Activated CD4-positive, alpha-beta memory T cell treated with anti-CD3 and anti-CD28 coated beads, Interleukin-2, amount 10 ng/mL, durations not matched to agents 7 days and 5 days (primary cell): ENCODE measurements at places on chromosomes 7 and 10. TPM values are rescaled to one million over a fixed set of nuclear protein-coding genes. Genes with fewer than 3 reads are reported as not detected.

DNA sequence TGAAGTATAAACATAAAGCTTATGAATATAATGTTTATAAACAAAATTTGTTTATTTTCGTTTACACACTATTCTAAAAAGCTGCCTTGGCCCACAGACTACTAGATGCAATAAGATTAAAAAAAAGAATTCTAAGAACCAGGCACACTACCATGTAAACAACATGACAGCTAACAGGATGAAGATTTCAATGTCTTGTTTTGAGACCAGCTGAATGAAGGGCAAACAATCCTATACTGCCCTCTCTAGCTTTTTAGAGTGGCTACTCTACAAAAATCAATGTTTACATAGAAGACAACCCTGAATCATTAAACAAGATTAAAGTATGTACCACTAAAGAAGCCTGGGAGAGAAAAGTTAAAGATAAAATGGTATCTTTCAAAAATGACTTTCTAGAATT lies 38.6 kb downstream of the SLC25A40 start:
- DNase-seq = no peak

- no peak for DNase-seq
Observed at GRCh38 chr7:128892521-128893250, 17.8 kb downstream of the KCP start.

DNA sequence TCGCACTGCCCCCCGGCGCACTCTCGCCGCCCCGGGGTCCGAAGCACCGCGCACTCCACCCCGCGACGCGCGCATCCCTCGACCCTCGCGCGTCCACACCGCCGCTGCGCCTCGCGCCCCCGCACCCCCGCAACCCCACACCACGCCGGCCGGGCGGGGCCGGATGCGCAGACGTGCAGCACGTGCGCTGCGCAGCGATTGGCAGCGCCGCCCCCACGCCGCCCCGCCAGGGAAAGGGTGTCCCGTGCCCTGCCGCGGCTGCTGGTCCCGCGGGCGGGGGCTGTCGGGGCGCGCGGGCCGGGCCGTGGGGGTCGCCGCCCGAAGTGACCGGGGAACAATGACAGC lies 53.7 kb upstream of the KDM7A start:
- peak; percentile 81 for DNase-seq

DNA sequence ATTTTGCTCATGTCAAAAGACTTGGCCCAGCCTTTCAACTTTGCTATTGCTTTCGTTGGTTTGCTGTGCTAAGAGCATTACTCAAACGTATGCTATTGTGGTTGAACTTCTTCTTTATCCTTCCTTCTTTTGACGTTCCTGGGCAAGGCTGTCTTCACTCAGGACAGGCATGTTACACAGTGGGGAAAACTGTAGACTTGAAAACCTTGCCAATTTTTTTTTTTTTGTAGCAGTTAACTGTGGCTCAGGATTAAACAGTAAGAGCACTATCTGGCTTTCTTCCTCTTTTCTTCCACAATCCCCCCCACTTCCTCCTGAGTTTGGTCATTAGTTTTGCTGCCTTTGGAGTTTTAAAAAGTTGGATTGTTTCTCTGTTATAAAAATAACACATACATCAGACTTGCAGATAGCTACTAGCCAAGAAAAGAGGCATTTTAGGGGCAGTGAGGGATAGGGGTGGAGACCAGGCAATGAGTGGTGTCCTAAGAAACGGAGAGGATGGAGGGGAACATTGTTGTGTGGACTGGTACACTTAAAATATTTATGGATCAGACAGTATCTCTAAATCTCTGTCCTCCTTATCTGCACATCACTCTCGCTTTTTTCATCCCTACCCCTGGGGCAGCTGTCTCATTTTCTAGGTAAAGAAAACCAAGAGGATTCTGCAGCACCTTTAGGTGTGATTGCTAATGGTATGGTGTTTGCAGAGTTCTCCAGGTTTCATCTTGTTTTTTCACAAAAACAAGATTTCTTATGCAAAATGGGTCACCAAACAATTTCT lies 181.7 kb downstream of the LRMDA start:
- no peak for DNase-seq

DNA sequence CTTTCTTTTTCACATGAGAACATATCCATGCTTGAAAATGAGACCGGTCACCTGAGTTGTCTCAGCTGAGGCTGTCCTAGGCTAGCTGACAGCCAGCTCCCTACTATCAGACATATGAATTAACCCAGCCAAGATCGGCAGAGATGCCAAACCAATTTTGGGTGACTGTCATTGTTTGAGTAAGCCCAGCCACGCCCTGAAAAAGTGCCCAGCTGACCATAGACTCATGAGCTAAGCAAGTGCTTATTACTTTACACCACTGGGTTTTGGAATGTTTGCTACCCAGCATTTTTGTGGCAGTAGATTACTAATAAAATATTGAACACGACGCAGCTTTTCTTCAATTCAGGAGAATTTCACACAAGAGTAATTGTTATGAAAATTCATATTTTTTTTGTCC lies 265.2 kb upstream of the LYZL1 start:
- DNase-seq = no peak

- peak; percentile 16 for DNase-seq
Observed at GRCh38 chr7:87564296-87564963, 36.3 kb downstream of the ABCB1 start.

DNA sequence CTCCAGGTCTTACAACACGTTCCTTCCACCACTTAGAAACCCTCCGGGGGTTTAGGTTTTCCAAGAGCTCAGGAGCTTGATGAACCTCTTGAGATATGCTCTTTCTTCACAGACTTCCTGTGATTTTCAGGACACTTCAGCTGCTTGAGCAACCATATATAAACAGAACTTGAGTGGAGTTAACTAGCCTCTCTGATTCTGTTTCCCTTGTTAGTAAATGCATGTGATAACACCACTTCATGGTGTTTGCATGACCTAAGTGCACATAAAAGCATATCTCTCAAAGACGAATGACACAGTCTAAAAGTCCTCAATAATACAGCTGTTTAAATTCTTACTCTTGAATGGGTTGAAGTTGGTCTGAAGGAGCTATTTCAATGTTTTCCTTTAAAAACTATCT lies 9.9 kb downstream of the PRR15 start:
- no peak for DNase-seq

- no peak for DNase-seq
Observed at GRCh38 chr10:18501629-18502028, 149.8 kb downstream of the NSUN6 start.

DNA sequence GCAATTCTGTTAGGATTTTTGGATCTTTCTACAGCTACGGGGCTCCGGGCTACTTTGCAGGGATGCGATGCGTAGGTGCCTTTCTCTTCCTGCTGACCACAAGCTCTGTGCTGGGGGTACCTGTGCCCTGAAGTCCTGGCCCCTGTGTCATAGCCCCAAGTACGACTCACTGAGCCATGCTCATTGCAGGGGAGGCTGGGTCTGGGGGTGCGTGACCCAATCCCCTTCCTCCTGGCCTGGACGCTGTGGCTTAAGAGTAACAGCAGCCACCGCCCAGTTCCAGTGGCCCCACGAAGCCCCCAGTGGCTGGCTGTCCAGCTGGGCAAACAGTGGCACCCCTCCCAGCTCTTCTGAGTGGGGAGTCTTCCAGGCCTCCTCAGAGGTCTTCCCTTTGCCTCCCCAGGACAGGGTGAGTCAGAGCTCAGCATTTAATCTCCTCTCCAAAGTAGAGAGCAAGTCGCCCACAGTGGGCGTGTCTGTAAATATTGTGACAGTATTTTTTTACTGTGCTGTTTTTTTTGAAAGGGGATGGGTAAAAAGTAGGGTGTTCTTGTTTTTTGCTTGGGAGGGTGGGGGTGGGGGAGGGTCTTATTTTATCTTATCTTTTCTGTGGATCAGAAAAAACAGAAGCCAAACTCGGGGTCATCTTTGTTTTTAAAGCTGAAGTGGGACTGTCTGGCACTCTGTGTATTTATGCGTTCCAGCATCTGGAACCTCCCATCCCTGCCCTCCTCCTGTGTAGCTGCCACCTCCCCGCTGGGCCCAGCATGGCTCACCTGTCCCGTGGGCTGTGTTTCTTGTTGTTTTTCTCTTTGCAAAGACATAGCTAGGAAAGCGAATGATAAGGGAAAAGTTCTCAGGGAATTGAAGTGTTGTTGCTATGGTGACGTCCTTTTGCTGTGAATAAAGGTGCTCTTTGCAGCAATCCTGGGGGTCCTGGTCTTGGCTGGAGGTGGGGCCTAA lies 8.2 kb downstream of the LFNG start:
- DNase-seq = peak; percentile 72

The SORBS1 gene
- 0.90 TPM for total RNA-seq

The CUBN gene
- total RNA-seq = 0.80 TPM

The AGR3 gene
- total RNA-seq = not detected

The SPDYE16 gene
- 0.25 TPM for total RNA-seq

The RPP38 gene
- 14.9 TPM for total RNA-seq

The PTPRN2 gene
- total RNA-seq = 4.8 TPM
